Subcutaneous preadipocyte (primary cell): ENCODE measurements at places on chromosomes 4 and X. TPM values are rescaled to one million over a fixed set of nuclear protein-coding genes. Genes with fewer than 3 reads are reported as not detected.

Gene SMARCA1
- 17.6 and 18.0 TPM in 2 replicates for total RNA-seq

Gene MND1
- 7.3 and 8.0 TPM in 2 replicates for total RNA-seq

Gene MAGEA6
- total RNA-seq, result not detected in 2 replicates

Gene FRMPD3
- not detected in 2 replicates for total RNA-seq

Gene CT45A2
- not detected in 2 replicates for total RNA-seq

Gene NDP
- total RNA-seq, result 2.2 and 2.7 TPM in 2 replicates

Gene MAN2B2
- 7.8 and 11.0 TPM in 2 replicates for total RNA-seq

Gene CA5B
- total RNA-seq, result 9.2 and 14.0 TPM in 2 replicates
